Right renal cortex interstitium (tissue), 3 donors: ENCODE measurements at places on chromosomes 1 and 21. TPM values are rescaled to one million over a fixed set of nuclear protein-coding genes. Genes with fewer than 3 reads are reported as not detected.

CDA gene
- polyA plus RNA-seq: 5.2 TPM

PRAMEF1 gene
- not detected for polyA plus RNA-seq

DNA sequence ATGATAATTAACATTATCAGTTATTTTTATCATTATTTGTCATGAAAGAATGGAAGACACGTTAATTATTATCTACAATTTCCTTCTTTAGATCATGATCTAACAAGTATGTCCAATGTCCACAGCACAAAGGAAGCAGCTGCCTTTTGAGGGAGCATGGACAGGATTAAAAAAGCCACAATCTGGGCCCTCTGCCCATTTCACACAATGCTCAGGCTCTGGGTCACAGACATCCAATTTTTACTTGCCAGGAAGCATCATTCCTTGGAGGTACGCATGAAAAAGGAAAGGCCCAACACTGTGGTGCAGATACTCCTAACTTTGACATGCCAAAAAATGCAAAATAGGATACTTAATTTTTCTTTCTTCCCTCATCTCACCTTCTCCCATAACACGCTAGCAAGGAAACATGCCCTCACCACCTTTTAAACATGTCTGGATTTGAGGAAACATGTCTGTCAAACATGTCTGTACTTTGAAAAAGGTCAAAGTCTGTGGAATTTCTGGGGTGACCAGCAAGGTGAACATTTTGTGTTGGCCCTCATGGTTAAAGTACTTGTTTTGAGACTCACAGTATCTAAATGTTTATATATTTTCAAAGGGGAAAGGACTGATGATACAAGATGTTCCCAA, 40.0 kb downstream of the GADD45A start:
- no peak for DNase-seq

GRCh38 chr1:241749041-241749944, 97.2 kb downstream of the WDR64 start:
- DNase-seq: no peak

NBPF12 gene
- 21.2 TPM for polyA plus RNA-seq
